G401 (cell line): ENCODE measurements at places on chromosomes 11 and 22.

- DNase-seq: no peak
These were observed 42.1 kb upstream of the APLNR start for GRCh38 chr11:57279116-57279515.

DNA sequence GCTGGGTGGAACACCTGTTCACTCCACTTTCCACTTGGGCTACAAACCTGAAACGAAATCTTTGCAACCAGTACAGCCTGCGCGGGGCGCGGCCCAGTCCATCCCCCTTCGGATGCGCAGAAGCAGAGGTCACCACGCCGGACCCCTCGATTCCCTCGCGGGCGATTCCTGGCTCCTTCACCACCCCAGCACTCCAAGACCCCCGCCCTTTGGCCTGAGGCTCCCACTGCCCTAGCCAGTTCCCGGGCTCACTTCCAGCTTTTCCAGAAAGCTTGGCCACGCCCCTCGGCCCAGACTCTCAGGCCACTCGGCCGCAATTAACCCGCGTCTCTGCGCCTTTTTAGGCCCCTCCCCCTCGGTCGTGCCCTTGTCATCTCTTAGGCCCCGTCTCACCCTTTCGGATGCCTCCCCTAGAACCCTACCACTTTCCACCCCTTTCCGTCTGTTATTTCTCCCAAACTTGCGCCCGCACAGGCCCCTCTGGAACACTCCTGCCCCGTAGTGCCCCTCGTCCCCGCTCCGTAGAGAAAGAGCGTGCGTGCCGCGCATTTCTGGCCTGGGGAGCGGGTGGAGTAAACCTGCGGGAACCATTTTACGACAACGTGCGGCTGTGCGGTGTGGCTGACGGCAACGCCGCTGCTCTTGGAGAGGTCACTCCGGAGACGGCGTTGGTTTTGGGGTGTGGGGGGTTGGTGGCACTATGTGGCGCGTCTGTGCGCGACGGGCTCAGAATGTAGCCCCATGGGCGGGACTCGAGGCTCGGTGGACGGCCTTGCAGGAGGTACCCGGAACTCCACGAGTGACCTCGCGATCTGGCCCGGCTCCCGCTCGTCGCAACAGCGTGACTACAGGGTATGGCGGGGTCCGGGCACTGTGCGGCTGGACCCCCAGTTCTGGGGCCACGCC is at the start of gene DLAT:
Gene DLAT (plus strand): TSS at position 636 of the 906 bp plus-strand sequence. CDS start 65 bp downstream, at position 701.
- peak; percentile 88 for DNase-seq

DNA sequence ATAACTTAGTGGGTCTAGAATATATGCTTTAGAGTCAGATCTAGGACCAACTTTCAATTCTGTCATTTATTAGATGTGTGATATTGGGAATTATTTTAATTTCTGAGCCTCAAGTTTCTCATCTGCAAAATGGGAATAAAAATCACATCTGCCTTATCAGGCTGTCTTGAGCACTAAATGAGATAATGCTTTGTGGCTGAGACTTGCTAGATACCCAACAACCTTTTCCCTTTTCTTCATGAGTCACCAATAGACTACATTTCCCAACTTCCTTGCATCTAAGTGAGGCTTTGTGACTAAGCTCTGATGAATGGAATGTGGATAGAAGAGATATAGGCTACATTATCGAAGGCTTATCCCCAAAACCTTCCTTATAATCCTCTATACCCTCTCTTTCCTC is 220.7 kb upstream of the SESN3 start:
- no peak for DNase-seq

GRCh38 chr11:71391796-71392195 is 56.4 kb downstream of the DHCR7 start:
- DNase-seq: no peak

GRCh38 chr11:8217926-8218325 is 45.8 kb downstream of the LMO1 start:
- DNase-seq: no peak

- DNase-seq: no peak
These were observed 7.9 kb upstream of the NELL1 start for GRCh38 chr11:20661445-20661844.

DNA sequence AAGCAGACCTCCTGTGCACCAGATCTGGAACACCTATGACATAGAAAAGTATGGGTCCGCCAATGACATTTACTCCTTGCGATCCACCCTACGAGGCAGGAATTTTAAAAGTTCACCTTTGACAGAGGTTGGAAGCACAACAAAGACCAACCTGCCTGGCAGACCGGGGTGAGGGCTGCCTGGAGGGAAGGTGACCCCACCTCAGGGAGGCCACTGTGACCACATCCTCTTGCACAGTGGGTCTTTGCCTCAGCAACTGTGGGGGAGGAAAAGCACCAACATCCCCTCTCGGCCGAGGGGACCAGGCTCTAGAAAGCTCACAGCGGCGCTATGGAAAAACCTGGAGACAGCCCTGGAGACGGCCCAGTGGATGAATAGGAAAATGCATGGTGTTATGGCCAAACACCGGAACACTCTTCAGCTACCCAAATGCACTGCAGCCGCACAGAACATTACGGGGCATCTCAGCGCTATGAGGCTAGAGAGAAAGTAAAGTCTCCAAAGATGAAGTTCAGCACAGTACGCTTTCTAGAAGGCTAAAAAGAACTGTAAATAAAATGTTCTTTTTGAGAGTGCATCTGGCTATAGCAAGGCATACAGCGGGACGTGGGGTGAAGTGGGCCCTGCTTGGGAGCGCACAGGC is 1.8 kb upstream of the SHISAL1 start:
- no peak for DNase-seq

DNA sequence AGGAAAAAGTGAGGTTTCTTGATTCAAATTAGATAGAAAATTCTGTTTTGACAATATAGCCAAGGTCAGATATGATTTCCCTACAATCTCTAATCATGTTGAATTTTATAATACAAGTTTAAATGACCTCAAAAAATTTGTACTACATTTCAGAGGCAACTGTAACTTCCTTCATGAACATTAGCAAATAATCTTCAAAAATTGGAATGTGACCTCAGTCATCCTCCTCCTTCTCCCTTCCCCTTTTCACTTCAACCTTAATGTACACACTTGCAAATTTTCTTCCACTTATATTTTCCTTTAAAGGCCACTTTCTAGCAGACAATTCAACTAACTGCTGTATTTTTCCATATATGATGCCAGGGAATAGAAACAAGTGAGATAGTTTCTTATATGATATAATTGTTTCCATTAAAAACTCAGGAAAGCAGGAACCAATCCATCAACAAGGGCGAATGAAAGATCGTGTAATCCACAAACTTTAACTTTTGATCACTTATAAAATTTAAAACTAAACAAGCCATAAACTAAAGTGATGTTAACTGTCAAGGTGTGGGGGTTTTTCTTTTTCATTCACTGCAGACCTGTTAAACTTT is 60.3 kb downstream of the MAML2 start:
- no peak for DNase-seq

DNA sequence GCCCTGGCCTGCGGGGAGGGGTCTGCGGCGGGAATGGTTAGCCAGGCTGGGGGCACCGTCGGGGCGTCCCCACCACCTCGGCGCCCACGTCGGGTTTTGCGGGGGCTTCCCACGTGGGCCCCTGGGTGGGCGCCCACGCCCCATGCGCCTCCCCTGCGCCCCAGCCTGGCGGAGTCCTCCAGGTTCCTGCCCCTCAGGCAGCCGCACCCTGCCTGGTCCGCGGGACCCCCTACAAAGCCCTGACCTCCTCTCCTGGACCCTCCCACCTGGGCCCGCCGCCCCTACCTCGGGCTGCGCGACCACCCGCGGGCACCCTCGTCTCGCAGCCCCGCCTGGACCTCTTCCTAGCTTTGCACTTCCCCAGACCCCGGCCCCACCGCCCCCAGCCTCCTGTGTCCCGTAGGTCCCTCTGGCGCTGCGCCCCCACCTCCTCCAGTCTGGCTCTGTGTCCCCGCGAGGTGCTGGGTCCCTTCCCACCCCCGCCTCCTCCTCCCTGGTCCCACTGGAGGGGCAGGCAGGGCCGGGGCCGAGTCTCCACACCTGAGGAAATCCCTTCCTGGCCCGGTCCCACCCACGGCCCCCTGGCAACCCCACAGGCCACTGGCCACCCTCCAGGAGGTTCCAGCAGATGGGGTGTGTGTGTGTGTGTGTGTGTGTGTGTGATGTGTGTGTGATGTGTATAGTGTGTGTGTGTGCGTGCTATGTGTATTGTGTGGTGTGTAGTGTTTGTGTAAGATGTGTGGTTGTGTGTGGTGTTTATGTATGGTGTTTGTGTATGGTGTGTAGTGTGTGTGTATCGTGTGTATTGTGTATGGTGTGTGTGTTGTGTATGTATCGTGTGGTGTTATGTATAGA is 11.8 kb downstream of the PIM3 start:
- no peak for DNase-seq

GRCh38 chr11:7348432-7349304 is 97.0 kb downstream of the SYT9 start:
- DNase-seq: peak; percentile 86
